ENCODE measurements at places on chromosomes 16 and 17.
A peak's percentile ranks its signal among the peaks of the same experiment; 100 is the strongest.

DNA sequence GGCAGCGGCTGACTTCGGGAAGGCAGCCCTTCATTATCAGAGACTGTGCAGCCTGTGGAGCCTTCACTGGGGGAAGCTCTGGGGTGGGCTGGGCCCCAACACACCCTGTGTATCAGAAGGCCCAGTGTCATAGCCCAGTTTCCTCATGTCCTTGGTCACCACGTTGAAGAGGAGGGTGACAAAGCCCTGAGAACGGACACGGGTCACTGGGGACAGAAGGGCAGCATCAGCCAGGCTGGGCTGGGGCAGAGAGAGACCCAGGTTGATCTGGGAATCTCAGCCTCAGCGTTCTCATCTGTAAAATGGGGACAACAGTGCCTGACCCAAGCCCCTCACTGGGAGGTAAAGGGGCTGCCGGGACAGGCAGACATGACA is 19.3 kb downstream of the B9D1 start:
- DNase-seq, result no peak

- no peak for DNase-seq
Observed at GRCh38 chr17:79001190-79002020, 8.2 kb downstream of the CANT1 start.

GRCh38 chr17:33038740-33039139 is 47.1 kb downstream of the SPACA3 start:
- no peak for DNase-seq

- DNase-seq, result no peak
Observed at GRCh38 chr17:77631307-77631706, 327.2 kb upstream of the TNRC6C start.

DNA sequence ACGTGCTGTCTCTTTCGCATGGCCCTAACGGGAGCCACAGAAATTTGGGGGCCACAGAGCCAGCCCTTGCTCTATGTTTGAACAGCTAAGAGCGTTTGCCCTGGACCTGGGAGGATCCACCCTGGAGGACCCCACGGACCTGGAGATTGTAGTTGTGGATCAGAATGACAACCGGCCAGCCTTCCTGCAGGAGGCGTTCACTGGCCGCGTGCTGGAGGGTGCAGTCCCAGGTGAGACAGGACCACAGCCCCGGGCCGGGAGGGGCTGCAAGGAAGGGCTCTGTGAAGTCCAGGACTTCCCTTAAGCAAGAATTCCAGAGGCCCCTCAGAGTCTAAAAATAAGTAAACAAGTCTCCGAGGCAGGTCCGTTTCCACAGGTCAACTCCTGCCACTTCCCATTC is 11.9 kb downstream of the CDH15 start:
- DNase-seq, result no peak

- no peak for DNase-seq
Observed at GRCh38 chr17:42937712-42938596, 26.3 kb downstream of the AARSD1 start.

GRCh38 chr17:44487170-44487569 is 16.0 kb downstream of the GPATCH8 start:
- no peak for DNase-seq

- no peak for DNase-seq
Observed at GRCh38 chr16:23580391-23580790, 15.7 kb downstream of the NDUFAB1 start.

- no peak for DNase-seq
Observed at GRCh38 chr16:57131351-57131970, 39.1 kb downstream of the CPNE2 start.

- DNase-seq, result no peak
Observed at GRCh38 chr16:23842137-23842600, 6.4 kb downstream of the PRKCB start.

DNA sequence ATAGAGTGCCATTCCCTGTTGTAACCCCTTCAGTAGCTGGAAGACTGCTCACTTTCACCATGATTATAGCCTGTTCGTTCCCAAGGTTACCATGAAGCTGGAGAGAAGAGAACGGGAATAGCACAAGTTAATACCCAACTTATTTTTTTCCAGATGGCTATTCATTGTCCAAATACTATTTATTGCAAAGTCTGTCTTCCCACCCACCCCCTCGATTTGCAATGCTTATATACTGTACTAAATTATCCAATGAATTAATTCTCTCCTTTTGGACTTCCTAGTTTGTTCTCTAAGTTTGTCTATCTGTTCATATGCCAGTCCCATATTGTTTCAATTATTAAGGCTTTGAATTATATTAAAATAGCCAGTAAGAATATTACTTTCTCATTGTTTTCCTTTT is 231.0 kb downstream of the RAB11FIP4 start:
- no peak for DNase-seq

GRCh38 chr17:45702666-45703266 is 81.4 kb upstream of the CRHR1 start:
- DNase-seq, result no peak

- no peak for DNase-seq
Observed at GRCh38 chr17:33152783-33153182, 140.3 kb downstream of the ASIC2 start.

- no peak for DNase-seq
Observed at GRCh38 chr16:8720080-8720966, 45.9 kb downstream of the ABAT start.

DNA sequence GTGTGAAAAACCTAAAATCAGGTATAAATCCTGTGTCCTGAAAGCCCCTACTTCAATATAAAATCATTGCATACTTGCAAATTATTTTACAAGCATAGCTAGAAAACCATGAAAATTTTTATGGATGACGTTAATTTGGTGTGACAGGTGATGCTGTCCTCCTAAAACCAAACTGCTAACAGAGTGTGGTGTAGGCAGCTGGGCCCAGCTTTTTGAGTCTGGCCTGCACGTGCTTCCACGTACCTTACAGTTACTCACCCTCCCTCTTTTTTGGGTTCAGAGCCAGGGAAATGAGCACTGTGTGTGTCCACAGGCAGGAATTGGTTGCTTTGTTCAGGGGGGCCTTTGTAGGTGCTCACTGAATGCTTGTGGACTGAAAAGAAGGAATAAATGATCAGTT is 36.4 kb downstream of the CLEC16A start:
- no peak for DNase-seq

DNA sequence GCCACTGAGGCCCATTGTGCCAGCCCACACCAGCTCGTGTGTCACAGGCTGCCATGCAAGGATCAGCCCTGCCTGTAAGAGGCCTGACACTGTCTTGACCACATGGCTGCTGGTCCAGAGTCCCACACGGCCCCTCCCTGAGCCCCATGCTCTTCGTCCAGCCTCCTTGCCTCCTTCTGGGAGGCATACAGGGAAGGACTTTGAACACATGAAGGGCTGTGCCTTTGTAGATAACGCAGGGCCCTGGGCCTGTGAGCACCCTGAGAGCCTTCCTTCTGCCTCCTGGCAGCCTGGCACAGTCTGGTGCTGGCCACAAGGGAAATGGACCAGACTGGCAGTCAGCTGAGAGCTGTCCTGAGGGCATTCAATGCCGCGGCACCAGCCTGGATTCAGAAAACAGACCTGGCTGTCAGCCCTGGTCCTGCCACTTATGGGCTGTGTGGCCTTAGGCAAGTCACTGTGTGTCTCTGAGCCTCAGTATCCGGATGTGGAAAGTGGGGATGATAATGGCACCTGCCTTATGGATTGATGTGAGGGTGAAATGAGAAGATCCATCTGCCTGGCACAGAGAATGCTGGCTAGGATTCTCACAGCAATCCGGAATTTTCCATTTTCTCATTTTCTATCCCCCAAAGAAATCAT is 19.2 kb upstream of the SPNS2 start:
- no peak for DNase-seq

DNA sequence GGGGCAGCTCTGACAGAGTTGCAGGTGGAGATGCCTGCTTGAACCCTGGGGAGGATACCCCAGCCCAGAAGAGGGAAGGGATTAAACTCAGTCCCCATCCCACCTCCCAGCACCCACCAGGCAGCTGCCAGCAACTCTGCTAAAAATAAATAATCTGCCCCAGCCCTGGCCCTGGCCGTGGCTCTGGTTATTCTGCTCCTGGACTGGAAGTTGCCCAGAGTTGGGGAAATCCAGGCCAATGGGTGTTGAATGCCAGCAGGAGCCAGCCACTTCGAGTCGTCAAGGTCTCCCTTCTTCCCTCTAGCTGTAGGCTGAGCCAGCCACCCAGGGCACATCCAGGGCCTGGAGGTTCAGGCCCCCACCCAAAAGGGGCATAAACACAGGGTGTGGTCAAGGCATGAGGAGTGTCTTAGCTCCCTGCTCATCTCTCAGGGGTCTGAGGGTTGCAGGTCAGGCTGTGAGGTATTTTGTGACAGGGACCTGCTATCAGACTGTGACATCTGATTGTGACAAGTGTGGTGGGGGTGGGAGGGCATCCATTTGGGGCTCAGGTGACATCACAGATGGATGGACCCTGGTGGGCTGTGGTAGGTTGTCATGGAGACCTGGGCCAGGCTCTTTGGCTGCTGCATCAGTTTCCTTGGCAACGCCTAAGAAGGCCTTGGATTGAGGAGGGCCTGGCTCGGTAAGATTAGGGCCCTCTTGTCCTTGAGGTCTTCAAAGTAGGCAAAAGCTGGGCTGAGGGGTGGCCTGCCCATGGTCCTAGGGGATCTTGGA is 1.0 kb upstream of the RRAD start:
- DNase-seq, result peak; percentile 74

DNA sequence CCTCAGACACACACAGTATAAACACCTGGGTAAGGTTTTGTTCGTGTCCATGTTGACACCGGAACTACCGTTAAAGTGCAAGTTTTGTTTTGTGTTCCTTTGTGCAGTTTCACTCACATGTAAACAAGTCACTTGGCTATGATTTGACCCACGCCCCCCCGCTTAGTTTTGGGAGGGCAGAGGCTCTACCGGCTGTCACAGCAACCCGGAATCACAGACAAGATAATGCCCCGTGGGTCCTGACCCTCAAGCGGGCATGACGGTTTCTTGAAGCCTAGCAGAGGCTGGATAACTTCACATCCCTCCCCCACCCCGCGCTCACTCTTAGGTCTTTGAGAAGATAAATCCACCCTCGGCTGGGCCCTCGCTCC is 1.7 kb downstream of the RASD1 start:
- DNase-seq, result no peak

DNA sequence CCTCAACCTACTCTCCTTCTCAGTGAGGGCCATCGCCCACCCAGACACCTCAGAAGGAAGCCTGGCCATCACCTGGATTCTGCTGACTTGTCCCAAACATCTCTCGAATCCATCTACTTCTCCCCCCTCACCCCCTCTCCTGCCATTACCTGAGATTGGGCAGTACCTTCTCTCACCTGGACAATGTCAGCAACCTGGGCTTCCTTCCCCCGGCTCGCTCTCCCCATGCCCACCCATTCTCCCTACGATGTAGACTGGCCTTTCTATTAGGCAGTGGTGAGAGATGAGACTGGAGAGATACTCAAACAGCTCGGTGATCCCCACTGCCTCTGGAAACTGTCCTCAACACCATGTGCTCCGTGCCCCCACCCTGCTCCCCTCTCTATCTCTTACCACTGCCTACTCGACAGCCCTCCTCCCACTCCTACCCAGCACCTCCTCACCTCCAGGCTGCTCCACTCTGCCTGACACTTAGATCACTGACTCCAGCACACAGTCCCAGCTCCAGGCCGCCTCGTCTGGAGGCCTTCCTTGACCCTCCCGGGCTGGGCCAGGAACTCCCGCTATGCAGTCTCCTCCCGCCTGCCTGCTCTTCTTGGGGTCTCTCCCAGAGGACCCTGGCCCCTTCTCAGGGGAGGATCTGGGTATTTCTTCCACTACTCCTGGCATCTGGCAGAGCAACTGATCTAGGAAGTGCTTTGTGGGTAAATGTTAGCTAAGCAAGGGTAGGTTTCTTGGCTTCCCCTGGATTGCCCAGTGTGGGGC is 235.8 kb upstream of the NLRP1 start:
- no peak for DNase-seq

GRCh38 chr16:8634991-8635736 is 13.7 kb downstream of the METTL22 start:
- DNase-seq, result no peak
